ENCODE measurements at places on chromosomes 1 and 21.
A peak's percentile ranks its signal among the peaks of the same experiment; 100 is the strongest.

DNA sequence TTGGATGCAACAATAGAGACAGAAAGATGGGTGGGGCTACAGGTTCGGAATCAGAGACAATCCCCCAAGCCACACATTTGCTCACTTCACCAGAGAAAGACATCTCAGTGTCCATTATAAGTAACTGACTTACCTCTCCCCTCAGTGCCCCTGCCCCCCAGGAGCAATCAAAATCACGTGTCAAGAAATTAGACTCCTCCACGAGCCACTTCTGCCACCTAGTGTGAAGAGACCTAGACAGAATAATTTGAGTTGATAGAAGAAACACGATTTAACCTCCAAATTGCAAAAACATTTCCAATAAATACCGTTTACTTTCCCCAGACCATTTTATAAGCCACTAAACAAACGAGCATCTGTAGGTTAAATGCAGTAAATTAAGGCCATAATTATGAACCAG, 123.2 kb downstream of the SLC30A10 start:
- no peak for DNase-seq

DNA sequence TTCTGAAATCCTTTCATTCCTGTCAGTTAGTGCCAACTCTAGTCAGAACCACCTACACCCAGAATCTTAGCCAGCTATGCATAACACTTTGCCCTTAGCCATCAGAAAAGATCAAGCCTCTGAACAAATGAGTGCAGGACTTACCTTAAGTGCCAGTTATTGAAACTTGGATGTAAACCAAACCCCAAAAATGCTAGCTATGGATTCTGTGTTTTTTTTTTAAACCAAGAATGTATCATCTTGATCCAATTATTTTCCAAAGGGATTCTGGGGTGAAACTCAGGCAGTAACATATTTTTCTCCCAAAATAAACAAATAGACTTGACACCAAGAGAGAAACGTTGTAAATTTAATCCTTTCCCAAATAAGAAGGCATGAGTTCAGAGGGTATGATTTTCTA, 538.6 kb upstream of the ADAMTS5 start:
- peak; percentile 58 for DNase-seq

DNA sequence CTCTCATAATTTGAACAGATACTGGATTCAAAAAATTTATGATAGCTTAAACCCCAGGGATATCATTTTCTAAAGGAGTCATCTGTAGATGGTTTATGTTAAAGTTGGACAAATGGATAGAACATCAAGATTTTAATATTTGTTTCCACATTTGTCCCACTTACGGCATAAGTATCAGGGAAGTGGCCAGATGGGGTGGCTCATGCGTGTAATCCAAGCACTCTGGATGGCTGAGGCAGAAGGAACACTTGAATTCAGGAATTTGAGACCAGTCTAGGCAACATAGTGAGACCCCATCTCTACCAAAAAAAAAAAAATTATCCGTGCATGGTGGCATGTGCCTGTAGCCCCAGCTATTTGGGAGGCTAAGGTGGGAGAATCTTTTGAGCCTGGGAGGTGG, 229.1 kb downstream of the GPR52 start:
- DNase-seq, result no peak

GRCh38 chr1:214066936-214067335, 79.2 kb downstream of the PROX1 start:
- no peak for DNase-seq

- no peak for DNase-seq
Measured at GRCh38 chr1:2267051-2267830, 39.1 kb downstream of the SKI start.

- DNase-seq, result no peak
Measured at GRCh38 chr1:117828201-117828600, 101.2 kb downstream of the GDAP2 start.

- no peak for DNase-seq
Measured at GRCh38 chr1:47914952-47915676, 82.1 kb downstream of the TRABD2B start.

DNA sequence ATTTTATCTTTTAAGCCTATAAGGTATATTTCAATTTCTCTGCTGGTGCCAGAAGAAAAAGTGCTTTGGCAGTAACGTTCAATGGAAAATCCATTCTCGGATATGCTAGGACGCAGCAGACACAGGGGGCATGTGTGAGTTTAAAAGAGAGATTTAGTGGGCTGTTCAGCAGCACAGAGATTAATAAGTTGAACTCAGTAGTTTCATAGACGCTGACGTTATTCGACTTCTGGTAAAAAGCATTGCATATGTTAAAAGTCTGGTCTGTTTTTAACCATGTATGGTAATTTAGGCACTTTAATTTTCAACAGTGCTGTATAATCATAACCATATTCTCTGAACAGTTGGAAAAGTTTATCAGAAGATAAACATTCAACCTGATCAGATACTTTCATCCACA, 99.6 kb downstream of the ATP6V1G3 start:
- DNase-seq, result no peak

- DNase-seq, result no peak
Measured at GRCh38 chr1:186125511-186125910, 249.5 kb downstream of the TPR start.

DNA sequence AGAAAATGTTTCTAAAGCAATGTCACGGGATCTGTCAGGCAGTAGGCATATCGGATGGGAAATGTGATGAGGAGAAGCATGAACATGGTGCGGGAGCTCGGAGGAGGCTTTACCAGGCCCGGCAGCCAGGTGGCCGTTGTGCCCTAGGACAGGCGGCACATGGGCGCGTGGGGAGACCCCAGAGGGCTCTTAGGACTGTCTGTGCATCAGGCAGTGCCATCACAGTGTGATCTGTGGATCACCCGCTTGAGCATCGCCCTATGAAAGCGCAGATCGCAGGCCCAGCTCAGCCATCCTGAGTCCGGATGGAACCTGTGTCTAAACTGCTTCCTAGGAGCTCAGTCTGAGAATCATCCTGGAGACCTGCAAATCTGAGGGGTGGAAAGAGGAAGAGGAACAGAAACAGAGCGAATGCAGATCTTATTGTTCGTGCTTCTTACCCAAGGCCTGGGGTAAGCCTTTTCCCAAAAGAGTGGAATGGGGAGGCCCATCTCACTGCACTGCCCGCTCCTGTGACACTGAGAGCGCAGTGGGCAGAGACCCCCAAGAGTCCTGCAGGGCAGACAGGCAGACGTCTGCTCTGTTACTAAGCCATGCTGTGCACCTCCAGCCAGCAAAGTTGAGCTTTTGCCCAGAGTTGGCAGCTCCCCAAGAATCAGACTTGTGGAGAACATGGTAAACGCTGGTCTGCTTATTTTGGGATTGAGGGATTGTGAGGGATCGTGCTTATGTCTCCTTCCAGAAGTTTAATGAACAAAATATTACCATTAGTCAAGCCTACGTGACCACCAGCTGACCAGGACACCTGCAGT, 251.0 kb downstream of the RHOU start:
- no peak for DNase-seq

- no peak for DNase-seq
Measured at GRCh38 chr1:116769994-116770393, 15.8 kb downstream of the CD2 start.

DNA sequence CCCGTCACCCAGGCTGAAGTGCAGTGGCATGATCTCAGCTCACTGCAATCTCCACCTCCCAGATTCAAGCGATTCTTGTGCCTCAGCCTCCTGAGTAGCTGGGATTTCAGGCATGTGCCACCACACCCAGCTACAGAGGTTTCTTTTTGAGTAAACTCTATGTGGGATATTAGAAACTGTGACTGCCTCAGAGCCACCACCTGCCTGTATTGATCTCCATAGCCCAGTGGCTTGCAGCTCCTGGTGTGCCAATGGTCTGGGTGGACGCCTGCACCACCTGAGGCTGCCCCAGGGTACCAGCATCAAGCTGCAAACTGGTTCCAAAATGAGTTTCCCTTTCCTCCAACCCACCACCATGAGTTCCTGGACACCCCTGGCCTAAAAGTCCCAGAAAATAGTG, 89.7 kb upstream of the SLC44A3 start:
- no peak for DNase-seq

DNA sequence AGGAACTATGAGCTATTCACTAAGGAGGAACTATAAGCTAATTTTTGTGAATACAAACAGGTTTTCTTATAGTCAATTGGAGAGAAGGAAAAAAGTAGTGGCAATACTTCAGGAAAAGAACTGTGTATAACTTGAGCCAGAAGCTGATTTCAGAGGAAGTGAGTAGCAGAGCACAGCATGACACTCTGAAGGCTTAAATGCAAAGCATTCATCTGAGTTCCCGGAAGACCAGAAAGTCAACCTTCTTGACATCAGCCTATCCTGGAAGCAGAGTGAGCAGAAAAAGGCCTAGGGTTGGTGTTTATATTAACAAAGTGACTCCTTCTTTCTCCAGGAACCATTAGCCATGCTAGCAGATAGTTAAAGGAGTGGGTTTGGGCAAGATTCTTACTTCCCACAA, 545.2 kb downstream of the MRPL39 start:
- DNase-seq, result no peak

- no peak for DNase-seq
Measured at GRCh38 chr21:16205527-16205926, 475.7 kb downstream of the USP25 start.

All from AG04449 (cell line).